H1 (cell line): ENCODE measurements at places on chromosomes 1 and 21.

GRCh38 chr1:2019172-2019543 is at the start of gene GABRD:
Gene GABRD (plus strand): TSS chr1:2019345. CDS start chr1:2019424, 79 bp downstream.
- no peak for DNase-seq

GRCh38 chr1:225253784-225254183 is 174.1 kb downstream of the LBR start:
- DNase-seq: no peak

- no peak for DNase-seq
These were observed 2.2 kb upstream of the DNAJC28 start for GRCh38 chr21:33493756-33494155.

DNA sequence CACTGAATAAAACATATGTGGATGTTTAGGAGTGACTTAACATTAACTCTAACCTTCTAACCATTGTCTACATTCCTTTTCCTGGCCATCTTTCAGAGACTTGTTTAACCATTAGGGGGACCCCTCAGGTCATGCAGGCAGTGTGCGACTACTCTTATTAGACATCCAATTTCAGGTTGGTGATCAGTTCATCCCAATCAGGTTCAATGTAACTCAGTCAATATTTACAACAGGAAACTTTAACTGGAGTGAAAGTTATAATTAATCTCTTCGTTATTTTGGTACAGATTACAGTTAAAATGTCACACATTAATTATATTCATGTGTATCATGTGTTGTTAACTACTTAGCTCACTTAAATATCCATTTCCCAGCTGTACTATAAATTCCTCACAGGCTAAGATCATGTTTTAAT is 68.8 kb upstream of the RGS1 start:
- no peak for DNase-seq

- DNase-seq: no peak
These were observed 72.7 kb upstream of the LYST start for GRCh38 chr1:235939480-235939775.

GRCh38 chr1:63124666-63125191 is 197.6 kb upstream of the FOXD3 start:
- DNase-seq: no peak

DNA sequence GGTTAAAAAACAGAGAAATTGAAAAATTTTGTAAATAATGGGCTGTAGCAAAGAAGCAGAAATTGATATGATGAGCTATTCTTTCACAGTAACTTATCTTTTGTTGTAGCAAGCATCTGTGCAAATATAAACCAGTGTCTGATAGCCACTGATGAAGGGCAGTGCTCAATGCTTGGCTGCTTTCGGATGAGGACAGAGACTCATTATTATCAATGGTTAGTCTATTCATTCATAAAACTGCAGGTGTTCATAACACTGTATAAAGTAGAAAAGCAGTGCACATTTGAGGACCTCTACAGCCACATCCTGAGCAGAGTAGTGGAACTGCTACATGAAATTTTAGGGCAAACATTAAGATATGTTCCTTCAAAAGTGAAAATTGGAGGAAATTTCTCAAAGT is 107.2 kb downstream of the FAF1 start:
- DNase-seq: no peak

DNA sequence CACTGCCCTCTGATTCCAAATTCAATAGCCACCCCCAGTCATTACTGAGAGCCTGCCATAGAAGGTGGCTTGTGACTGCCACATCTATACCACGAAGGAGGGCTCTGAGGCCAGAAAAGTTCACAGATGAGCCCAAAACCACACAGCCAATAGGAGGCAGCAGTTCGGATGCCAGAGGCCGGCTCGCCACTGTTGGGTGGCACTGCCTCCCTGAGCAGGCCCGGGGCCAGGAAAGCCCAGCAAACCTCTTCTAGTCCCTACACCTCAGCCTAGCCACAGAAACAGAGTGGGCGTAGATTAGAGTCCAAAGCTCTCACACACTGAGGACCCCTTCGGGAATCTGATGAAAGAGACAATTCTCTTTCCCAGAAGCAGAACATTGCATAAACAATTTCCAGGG is 5.9 kb upstream of the CAMK2N1 start:
- no peak for DNase-seq

DNA sequence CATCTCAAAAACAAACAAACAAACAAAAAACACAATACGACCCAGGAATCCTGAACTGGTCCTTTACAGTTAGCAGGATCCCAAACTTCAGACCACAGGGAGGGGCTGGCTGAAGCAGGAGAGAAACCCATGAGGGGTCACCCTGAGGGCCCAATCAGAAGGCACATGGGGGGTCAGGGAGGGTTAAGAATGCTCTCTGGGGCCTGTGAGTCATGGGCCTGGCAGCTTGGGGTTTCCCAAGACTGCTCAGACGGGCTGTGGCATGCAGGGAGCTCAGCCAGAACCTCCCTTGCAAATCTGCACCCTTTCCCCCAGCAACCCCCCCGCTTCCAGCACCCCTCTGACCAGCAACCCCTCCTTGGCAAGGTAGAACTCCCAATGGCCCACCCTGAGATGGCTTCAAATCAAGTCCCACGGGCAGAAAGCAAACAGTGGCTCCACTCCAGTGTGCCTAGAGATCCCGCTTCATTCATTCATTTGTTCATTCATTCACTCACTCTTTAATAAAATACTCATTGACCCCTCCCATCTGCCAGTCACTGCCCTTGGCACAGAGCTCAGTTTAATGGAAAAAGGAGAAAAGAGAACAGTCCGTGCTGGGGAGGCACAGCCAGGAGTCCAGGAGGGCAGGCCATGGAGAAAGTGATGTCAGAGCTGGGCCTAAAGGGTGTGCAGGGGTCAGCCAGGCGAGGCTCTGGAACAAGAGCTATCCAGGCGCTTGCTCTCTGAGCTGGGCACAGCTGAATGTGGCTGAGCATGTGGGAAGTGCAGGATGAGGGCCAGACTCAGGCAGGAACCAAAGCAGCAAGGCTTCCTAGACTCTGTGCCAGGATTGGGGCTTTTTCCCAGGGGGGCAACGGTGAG is 8.2 kb downstream of the UQCRHL start:
- no peak for DNase-seq

DNA sequence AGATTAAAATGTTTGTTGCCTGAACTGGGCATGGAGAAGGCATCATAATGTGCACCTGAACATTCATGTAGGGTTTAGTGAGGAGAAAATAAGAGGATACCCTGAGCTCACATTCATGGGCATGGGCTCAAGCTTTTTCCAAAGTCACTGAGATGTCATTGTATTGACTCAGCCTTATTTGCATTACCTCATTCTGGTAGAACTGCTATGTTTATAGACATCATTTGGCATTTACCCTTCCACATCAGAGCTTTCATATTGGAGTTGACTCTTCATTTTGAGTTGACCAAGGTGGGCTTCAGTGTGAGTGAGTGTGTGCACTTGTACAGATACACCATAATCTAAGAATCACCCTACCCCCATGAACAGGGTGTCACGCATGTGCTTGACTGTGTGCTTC is 143.2 kb downstream of the PBX1 start:
- no peak for DNase-seq

DNA sequence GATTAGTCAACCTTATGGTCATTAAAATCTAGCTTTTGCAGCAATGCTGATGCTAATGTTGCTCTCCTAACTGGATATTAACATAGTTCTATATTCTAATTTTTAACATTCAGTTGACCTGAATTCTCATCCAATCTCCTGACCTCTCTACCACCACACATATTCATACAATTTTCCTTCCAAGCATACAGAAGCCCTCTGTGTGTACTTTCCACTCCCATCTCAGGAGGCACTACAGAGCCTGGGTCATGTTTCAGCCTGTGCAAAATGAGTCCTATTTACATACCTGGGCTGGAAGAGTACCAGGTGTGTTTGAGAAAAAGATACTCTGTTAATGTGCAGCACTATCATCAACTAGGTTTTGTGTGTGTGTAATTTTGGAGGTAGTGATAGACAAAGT is 486.3 kb downstream of the NEGR1 start:
- no peak for DNase-seq

DNA sequence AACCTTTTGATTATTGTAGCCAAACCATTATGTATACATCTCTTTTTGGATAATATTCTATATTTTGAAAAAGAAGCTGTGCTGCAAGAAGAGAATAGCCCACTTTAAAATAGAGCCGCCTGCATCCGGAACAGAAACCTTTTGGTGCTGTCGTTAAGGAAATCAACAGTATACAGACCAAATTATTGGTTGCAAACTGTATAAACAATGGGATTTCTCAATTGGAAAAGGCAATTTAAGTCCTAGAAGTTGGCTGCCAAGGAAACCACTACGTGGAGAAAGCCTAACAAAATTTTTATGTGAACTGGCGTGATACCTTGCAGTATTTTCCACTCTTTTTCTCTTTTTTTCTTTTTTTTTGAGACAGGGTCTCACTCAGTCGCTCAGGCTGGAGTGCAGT is 25.8 kb downstream of the DESI2 start:
- DNase-seq: no peak

GRCh38 chr1:117685936-117686806 is 80.3 kb downstream of the TENT5C start:
- no peak for DNase-seq

- DNase-seq: no peak
These were observed 23.4 kb downstream of the TMCO4 start for GRCh38 chr1:19776287-19776686.

DNA sequence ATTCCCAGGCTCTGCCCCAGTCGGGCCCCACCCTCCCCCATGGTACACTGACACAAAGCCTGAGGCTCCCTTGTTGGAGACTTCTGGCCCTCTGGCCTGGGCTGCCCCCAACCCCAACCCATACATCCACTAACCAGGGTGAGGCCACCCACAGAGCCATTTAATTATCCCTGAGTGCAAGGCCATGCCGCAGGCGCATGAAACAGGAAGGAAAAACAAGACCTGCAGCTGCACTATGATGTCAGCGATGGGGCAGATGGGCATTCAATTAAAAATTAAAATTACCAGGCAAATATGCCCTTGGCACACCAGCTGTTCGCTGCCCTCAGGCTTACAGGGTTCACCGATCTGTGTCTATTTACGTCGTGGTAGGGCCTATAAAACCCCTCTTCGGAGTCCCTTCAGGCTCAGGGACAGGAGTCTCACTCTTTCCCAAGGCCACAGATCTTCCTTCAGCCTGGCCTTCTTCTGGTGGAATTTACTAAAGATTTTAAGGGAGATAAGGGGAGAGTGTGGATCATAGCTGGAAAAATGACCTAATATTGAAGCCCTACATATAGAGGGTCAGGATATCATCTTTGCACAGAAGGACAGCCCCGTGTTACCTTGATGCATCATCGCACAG is 29.6 kb upstream of the RGS16 start:
- DNase-seq: no peak

GRCh38 chr1:23692308-23692871 is 784 bp downstream of the RPL11 start:
- no peak for DNase-seq

GRCh38 chr1:187326557-187326956 is 497.8 kb downstream of the PLA2G4A start:
- no peak for DNase-seq

- peak; percentile 58 for DNase-seq
These were observed 67.5 kb upstream of the RGS7 start for GRCh38 chr1:241424480-241424971.

GRCh38 chr21:29299046-29299915 is 559 bp downstream of the BACH1 start:
- no peak for DNase-seq

DNA sequence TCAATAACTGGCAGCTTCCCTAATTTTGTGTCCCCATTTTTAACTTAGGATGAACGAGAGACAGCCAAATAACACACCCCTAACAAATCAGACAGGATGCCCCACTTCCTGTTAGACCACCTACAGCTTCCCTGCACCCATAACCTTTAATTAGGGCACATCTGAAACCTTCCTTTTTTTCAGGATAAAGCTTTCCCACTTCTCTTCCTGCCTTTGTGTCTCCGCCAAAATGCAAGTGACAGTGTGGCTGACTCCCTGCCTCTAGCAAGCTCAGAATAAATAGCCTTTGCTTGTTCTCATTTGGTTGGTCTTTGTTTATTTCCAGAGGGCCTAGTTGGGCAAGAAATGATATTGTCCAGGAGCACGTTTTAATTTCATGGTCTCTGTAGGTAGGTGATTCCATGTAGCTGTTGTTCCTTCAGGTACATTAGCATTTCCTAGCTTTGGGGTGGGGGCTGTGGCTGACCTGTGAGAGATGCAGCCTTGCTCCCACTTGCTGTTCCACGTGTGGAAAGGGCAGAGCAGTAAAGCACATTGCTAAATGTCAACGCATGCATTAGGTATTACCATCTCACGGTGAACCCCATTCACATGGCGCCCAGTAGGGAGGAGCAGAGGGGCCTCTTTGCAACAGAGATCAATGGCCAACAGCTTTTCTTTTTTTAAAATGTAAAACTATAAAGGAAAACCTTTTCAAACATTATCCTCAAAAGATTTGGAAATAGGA is 154.9 kb downstream of the ST6GALNAC3 start:
- DNase-seq: no peak

GRCh38 chr1:167258858-167259257 is 38.2 kb downstream of the POU2F1 start:
- DNase-seq: no peak

DNA sequence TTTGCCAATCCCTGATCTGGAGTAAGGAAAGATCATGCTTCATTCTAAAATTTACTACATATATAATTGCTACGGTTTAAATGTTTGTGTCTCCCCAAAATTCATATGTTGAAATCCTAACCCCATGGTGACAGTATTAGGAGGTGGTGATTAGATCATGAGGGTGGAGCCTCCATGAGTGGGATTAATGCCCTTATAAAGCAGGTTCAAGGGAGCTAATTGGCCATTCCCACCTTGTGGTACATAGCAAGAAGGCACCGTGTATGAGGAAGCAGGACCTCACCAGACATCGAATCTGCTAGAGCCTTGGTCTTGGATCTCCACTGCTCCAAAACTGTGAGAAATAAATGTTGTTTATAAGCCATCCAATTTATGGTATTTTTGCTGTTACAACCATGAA is 55.5 kb downstream of the GADD45A start:
- no peak for DNase-seq

DNA sequence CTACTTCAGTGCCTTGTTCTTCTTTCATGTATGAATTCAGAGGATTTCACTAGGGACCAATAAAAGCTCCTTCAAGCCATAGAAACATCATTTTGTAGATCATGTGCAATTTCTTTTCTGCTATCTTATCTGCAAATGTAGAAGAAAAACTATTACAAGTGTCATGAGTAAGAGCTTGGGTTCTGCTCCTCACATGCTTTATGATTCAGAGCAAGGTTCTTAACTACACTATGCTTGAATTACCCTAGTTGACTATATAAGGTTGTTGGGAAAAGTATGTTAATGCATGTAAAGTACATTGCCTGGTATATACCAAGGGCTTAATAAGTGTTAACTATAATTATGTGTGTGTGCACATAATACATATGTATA is 91.4 kb upstream of the S1PR1 start:
- no peak for DNase-seq

DNA sequence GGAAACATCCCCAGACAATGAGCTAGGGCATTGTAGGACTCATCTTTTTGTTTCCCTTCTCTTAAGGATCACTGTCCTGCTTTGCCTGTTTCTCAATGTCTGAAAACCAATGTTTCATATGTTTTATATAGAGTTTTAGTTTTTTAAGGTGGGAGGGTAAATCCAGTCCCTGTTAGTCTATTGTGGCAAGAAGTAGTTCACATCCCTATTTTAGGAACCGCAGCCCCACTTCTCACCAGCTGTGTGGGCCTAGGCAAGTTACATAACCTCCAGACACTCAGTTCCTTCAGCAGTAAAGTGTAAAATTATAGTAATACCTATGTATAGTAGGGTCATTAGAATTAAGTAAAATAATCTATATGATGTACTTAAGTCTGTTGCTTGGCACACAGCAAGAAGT is 105.8 kb upstream of the WLS start:
- no peak for DNase-seq

- no peak for DNase-seq
These were observed 616 bp downstream of the TAF12 start for GRCh38 chr1:28642056-28642846.
